ENCODE measurements at places on chromosomes 4 and X. TPM values are rescaled to one million over a fixed set of nuclear protein-coding genes. Genes with fewer than 3 reads are reported as not detected.

The AFAP1 gene
- 42.3 TPM for total RNA-seq

The IKBKG gene
- 22.9 TPM for total RNA-seq

The DCLK2 gene
- total RNA-seq: 7.2 TPM

The ZNF674 gene
- 3.9 TPM for total RNA-seq

The RNF150 gene
- total RNA-seq: 42.1 TPM

The HTRA3 gene
- total RNA-seq: 96.8 TPM

The NLGN4X gene
- total RNA-seq: 27.5 TPM

The SPATA18 gene
- 40.6 TPM for total RNA-seq

The ZXDB gene
- total RNA-seq: 9.7 TPM

The PGAM4 gene
- 1.7 TPM for total RNA-seq

The HEPH gene
- 17.1 TPM for total RNA-seq

The DKK2 gene
- 0.60 TPM for total RNA-seq

Data from ovary (tissue), 10 donors.